ENCODE measurements at places on chromosomes 6 and 20.

DNA sequence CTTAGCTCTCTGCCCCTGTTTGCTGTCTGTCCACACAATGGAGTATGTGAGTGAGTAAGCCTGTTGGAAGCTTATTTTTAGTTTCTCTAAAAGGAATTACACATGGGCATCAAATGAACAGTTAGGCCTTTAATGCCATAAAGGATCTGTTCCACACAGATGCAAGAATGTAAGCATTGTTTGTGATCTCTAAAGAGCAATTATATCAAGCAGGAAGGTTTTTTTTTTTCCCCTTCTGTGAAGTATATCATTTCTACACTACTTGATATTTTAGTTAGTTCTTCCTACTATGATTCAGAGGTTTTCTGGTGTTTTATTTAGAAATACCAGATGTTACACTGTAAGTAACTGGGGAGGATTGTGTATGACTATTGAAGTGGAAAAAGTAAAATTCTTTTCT, 627.5 kb downstream of the COL12A1 start:
- peak; percentile 76 for DNase-seq

GRCh38 chr20:44698351-44698750, 16.8 kb upstream of the CCN5 start:
- DNase-seq: no peak

DNA sequence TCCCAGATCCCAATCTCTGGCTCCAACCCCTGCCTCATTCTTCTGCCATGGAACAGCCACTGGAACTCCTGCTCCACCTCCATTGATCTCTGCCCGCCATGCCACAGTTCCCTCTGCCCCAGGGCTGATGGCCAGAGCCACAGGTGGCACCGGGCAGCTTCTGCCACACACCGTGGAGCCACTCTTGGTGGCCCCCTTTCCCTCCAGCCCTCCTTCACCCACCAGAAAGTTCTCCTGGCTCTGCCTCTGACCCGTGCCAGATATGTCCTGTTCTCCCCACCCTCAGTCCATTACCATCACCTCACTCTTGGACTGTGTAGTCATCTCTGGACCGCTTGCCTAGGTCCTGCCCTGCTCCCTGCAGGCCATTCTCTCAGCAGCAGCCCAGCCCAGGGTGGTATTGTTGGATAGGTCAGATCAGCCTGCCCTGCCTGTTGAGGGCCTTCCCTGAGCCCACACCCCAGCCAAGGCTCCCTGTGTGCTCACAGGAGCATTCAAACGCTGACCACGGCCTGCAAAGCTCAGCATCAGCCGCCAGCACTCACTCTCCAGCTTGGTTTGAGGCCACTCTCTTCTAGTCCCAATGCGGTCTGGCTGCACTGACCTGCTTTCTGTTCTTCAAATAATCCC, 16.8 kb upstream of the SYNDIG1 start:
- DNase-seq: no peak

GRCh38 chr6:6661191-6661590, 72.7 kb downstream of the LY86 start:
- no peak for DNase-seq

DNA sequence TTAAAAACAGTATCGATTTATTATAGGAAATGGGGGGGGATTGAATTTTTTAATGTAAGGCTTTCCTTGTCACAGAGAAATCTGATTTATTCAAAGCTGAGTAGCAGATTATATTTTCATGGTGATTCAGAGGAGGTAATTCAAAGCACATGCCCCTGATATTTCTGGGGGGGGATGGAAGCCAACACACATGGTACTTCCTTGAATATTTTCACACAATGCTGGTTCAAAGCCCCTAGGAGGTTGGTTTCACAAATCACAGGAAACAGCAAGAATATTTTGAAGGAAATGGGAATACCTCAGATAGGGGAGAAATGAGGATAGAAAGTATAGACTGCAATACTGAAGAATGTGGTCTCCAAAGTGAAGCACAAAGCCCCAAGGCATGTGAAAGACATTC, 98.8 kb downstream of the RTN4IP1 start:
- DNase-seq: peak; percentile 87

DNA sequence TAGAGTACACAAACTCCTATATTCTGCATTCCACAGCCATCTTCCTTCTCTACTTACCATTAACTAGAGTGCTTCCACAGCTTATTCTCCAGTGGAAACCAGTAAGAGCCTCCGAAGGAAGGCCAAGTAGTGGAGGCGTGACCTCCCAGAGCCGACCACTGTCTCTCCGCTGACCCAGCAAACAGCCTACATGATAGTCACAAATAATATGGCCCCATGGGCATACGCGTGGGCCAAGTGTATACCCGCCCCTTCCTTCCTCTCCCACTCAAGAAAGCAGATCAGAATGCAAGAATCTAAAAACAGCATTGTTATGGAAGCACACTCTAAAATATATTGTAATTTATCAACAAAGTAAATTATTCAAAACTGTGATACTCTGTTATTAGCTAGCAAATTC, 526.6 kb upstream of the JARID2 start:
- no peak for DNase-seq

- DNase-seq: no peak
Measured at GRCh38 chr6:116434056-116434725, 27.0 kb upstream of the CALHM6 start.

- no peak for DNase-seq
Measured at GRCh38 chr6:106495014-106495413, 134.3 kb downstream of the RTN4IP1 start.

GRCh38 chr20:6654513-6655252, 112.8 kb upstream of the BMP2 start:
- no peak for DNase-seq

- peak; percentile 28 for DNase-seq
Measured at GRCh38 chr6:85490516-85491248, 40.8 kb downstream of the NT5E start.

GRCh38 chr20:37244572-37244957, 17.0 kb downstream of the GHRH start:
- DNase-seq: no peak

GRCh38 chr6:162237331-162237730, 490.2 kb downstream of the PRKN start:
- DNase-seq: no peak

- peak; percentile 29 for DNase-seq
Measured at GRCh38 chr6:71602385-71603007, 283.9 kb upstream of the RIMS1 start.

DNA sequence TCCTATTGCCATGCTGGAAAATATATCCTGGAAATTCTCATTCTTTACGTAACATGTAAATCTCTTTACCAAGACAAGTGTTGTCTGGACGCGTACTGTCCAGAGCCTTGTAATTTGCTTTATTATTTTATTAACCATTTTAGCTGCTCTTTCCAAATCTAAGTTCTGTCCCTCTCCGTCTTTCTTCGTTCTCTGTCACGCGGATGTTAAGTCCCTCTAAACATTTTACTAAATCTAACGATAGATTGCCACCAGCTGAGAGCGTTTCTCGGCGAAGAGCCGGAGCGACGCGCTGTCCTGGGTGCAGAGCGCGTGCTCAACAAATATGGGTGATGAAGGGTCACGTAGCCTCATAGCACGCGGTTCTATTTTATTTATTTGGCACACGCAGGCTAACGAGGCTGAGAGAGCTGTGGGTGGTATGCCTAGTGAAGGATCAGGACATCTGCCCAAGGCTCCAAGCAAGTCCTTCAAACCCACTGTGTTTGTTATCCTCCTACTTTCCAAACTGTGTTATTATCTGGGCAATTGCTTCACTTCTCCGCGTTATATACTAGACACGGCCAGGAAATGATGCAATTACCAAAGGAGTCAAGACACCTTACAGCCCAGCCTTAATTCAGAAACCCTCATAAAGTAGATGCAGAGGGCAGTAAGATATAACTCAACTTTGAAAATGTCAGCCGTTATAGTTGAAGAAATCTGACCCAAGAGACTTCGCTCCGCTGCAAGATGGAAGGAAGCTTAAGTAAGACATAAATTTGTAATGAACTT, 10.0 kb upstream of the NCOA7 start:
- peak; percentile 90 for DNase-seq

GRCh38 chr6:7446619-7447325, 57.2 kb downstream of the RIOK1 start:
- peak; percentile 70 for DNase-seq

DNA sequence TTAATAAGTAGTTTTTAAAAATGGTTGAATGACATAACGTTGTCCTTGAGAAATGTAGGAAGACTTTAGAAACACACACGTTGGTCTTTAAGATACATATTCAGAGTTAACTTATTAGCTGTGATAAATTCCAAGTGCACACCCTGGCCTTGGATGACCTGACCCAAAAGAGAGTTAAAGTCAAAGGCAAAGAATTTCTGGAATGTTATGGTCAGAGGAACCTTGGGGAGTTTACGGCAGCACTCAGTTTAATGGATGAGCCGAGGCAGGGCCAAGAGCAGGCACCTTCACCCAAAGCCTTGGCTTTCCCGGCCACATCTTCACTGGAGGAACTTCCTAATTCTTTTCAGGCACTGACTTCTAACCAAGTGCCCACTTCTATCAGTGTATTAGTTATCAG, 200.5 kb downstream of the SMOC2 start:
- peak; percentile 15 for DNase-seq

DNA sequence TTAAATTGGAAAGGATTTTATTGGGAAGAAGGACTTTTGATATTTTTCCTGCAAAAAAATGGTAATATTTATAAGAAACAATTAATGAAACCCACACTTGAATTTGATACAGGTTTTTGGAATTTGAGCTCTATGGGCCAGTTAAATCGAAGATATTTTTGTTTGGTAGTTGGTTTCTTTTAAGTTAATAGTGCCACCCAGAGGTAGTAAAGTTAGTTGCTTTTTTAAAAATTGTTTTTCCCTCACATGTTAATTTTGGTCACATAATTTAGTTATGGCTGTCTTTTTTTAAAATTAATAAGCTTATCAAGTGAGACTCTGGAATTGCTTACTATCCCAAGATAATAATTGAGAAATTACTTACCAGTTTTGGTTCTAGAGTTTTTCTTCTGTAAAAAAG, 7.1 kb downstream of the PRIM2 start:
- no peak for DNase-seq

GRCh38 chr6:144334150-144334708, 49.1 kb downstream of the UTRN start:
- no peak for DNase-seq

DNA sequence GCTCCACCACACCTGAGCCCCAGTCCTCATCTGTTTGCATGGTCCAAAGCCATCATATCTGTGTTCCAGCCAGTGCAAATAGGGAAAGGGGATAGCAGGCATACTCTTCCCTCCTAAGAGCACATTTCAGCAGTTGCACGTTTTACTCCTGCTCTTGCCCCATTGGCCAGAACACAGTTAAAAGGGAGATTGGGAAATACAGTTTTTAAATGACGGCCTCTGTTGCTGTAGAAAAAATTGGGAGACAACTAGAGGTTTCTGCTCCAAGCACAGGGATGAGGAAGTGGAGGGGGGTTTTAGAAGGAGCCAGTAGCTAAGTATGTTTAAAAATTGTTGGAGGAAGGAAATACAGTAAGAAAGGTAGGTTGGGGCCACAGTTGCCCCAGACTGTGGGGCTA, 14.6 kb upstream of the STK35 start:
- DNase-seq: no peak

GRCh38 chr20:11753155-11753554, 164.5 kb upstream of the BTBD3 start:
- no peak for DNase-seq

- DNase-seq: no peak
Measured at GRCh38 chr6:105196076-105196475, 16.3 kb upstream of the POPDC3 start.

DNA sequence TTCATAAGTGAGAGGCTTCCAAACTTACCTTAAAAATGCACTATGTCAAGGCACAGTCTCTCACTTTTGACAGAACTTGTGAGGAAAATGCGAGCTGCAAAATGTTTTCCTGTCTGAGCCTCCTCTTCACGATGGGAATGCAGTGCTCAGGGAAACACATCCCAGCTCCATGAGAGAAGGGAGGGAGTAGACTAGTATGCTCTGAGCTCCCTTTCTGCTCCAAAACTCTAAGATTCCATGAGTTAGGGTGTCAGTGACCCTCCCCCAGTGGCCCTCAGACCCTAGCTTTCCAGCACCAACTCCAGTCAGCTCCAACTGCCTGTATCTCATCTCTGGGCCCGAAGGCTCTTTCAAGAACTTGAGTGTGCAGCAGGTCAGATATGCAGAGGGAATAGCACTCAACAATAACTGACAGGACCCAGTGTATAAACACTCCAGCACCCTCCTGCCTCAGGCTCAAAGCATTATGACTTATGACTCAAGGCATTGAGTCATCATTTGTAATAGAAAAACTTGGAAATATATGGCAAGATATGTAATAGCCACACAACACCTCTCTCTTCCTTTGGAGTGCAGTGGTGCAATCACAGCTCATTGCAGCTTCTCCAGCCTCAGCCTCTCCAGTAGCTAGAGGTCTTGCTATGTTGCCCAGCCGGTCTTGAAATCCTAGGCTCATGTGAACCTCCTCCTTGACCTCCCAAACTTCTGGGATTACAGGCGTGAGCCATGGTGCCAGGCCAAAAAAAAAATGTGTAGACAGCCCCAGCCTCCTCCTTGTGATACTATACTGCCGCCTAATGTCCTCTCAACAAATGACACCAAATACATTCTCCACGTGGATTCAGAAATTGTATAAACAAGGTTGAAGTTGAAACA, 16.7 kb upstream of the ENTPD6 start:
- peak; percentile 86 for DNase-seq

DNA sequence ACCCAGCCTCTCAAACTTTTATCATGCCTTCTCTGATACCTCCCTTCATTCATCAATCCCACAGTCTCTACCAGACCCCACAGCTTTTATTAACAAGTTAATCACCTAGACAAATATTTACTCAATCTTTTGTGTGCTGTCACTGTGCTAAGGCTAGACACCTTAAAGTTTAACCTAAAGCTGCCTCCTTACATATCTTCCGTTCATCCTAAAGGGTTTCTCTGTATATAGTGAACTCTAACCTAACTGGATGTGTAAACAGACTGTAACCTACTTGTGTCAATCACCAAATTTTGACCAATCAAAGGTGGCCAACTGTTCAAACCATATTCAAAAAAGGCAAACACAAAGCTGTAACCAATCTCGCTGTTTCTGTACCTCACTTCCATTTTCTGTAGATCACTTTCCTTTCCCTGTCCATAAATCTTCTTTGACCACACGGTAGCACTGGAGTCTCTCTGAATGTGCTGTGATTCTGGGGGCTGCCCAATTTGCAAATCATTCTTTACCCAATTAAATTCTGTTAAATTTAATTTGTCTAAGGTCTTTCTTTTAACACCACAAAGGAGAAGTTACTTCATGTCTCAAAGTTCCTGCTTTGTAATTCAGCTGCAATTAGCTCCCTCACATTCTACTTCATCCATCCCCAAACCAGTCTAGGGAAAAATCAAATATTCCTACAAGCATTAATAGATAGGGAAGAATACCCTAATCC, 72.5 kb downstream of the ARHGAP18 start:
- no peak for DNase-seq

DNA sequence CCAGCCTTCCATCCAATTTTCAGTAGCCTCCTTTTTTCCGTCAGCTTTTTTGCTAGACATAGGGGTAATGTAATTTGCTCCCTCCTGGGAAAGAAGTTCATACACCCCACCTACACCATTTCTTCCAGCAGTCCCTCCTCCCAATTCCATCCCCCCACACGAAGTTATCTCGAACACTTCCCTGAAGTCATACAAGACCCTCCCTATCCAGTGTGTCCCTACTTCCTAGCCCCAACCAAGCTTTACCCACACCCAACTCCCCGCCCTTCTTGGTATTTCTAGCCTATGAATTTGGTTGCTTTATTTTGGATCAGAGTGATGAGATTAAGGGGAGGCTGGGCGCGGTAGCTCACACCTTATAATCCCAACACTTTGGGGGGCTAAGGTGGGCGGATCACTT, 1.0 kb downstream of the UBE2C start:
- no peak for DNase-seq

Data from fibroblast of skin of scalp (primary cell).